SJCRH30 (cell line): ENCODE measurements at places on chromosomes 12 and 14. TPM values are rescaled to one million over a fixed set of nuclear protein-coding genes. Genes with fewer than 3 reads are reported as not detected.

Gene ATL1
- total RNA-seq, result 0.59 and 0.66 TPM in 2 replicates

Gene E2F7
- total RNA-seq, result 31.4 and 32.7 TPM in 2 replicates

Gene ST8SIA1
- 6.4 and 7.7 TPM in 2 replicates for total RNA-seq

Gene LRRC10
- total RNA-seq, result not detected in 2 replicates

Gene SLC38A6
- total RNA-seq, result 50.2 and 63.0 TPM in 2 replicates

Gene HRK
- total RNA-seq, result 0.04 TPM in 1 of 2 replicates, not detected in the other

- no peak for DNase-seq
- H3K27me3 ChIP-seq, result no peaks in the 10 kb centered on the region
- no peaks in the 10 kb centered on the region for H3K4me1 ChIP-seq
- peaks cover 2% of the 10 kb centered on the region; the same call in 1 of the 2 replicates for H3K36me3 ChIP-seq
These were observed 43.9 kb upstream of the IQSEC3 start for GRCh38 chr12:22530-23201.

DNA sequence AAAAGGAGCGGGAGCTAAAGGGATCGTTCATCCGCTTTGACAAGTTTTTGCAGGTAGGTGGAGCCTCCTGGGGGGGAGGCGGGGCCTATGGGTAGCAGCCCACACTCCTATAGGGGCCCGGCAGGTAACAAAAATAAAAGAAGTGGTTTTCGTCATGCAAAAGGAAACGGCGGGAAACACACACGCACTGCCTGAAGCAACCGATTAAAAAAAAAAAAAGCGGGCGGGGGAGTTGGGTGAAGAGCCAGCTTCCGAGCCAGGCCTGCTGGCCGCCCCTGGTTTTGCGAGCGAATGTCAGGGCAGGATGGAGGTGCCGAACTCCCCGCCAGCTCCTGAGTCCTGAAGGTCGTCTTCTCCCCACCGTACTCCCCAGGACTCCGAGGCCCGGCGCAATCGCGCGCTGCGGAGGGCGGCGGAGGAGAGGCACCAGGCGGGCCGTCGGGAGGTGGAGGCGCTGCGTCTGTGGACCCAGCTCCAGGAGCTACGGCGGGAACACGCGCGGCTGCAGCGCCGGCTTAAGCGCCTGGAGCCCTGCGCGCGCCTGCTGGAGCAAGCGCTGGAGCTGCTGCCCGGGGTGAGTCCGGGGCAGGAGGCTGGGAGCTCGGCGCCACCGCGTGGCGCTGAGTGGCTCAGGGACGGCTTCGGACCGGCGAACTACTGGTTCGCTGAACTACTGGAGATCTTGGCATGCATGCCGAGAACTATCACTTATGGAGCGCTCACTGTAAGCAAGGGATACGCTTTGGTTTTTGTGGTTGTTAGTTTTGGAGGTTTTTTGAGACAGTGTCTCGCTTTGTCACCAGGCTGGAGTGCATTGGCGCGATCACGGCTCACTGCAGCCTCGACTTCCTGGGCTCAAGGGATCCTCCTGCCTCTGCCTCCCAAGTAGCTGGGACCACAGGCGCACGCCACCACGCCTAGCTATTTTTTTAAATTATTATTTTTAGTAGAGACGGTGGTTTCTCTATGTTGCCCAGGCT is 3.6 kb downstream of the CFAP73 start:
- no peak overlapping the region for H3K4me3 ChIP-seq
- no peak overlapping the region for H3K27ac ChIP-seq
- peaks cover under 1% of the 10 kb centered on the region; the same call in 1 of the 2 replicates for H3K36me3 ChIP-seq
- no peaks in the 10 kb centered on the region for H3K4me1 ChIP-seq
- no peak for DNase-seq
- peaks cover 2% of the 10 kb centered on the region; the same call in 1 of the 2 replicates for H3K27me3 ChIP-seq

GRCh38 chr12:83074358-83074894 is 387.7 kb downstream of the TMTC2 start:
- H3K4me3 ChIP-seq, result no peak overlapping the region
- peak; percentile 12 for DNase-seq
- no peak overlapping the region for H3K27ac ChIP-seq
- H3K27me3 ChIP-seq, result no peaks in the 10 kb centered on the region
- H3K4me1 ChIP-seq, result no peaks in the 10 kb centered on the region
- no peaks in the 10 kb centered on the region for H3K36me3 ChIP-seq

DNA sequence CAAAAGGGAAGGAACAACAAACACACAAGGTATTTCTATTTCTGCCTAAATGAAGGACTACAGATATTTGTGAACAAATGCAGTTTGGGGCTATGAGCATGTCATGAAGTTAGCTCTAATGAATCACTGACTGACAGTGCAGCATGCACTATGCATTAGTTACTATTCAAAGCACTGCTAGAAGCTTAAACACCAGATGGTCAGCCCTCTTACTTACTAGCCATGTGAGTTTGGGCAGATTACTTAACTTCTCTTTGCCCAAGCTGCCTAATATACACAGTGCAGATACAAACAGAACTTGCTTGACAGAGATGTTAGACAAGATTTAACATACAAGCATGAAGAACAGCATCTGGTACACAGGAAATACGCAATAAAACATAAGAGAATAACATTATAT is 96.0 kb downstream of the ATXN2 start:
- peaks cover 25% of the 10 kb centered on the region for H3K36me3 ChIP-seq
- H3K4me1 ChIP-seq, result no peaks in the 10 kb centered on the region
- DNase-seq, result no peak
- H3K27ac ChIP-seq, result no peak overlapping the region
- H3K4me3 ChIP-seq, result no peak overlapping the region
- no peaks in the 10 kb centered on the region for H3K27me3 ChIP-seq

GRCh38 chr14:69666112-69666511 is 54.7 kb downstream of the SUSD6 start:
- H3K4me1 ChIP-seq, result no peaks in the 10 kb centered on the region
- no peak overlapping the region for H3K4me3 ChIP-seq
- no peaks in the 10 kb centered on the region for H3K27me3 ChIP-seq
- no peaks in the 10 kb centered on the region for H3K36me3 ChIP-seq

DNA sequence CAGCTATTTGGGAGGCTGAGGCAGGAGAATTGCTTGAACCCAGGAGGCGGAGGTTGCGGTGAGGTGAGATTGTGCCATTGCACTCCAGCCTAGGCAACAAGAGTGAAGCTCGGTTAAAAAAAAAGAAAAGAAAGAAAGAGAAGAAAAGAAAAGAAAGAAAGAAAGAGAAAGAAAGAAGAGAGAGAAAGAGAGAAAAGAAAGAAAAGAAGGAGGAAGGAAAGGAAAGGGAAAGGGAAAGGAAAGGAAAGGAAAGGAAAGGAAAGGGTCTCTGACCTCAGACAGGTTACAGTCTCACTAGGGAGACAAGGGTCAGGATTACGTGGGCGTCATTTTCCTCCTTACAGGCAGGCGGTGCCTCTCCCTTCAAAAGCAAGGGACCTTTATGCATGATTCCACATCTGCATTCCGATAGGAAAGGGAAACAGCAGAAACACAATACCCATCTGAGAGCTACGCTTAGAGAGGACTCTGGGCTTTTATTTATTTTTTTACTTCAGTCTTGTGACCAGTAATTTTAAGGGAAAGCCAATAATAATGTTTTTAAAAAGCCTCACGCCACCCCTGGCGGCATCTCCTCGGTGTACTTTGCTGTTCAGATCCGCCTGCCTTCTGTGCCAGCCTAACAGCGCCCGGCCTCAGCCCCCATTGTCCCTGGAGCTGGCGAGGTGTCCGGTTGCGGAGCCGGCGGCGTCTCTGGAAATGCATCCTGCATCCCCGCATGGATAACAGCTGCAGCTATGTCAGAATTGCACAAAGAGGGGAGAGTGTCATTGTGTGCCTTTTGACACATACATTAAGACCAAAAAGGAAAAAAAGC is 945 bp upstream of the HIP1R start:
- H3K27ac ChIP-seq, result peak overlapping the region; percentile 47
- no peaks in the 10 kb centered on the region for H3K36me3 ChIP-seq
- DNase-seq, result peak; percentile 82
- no peaks in the 10 kb centered on the region for H3K4me1 ChIP-seq
- H3K27me3 ChIP-seq, result no peaks in the 10 kb centered on the region
- H3K4me3 ChIP-seq, result peak overlapping the region; percentile 54

- H3K4me3 ChIP-seq, result peak overlapping the region; percentile 41
- no peaks in the 10 kb centered on the region for H3K36me3 ChIP-seq
- H3K27me3 ChIP-seq, result no peaks in the 10 kb centered on the region
- peak; percentile 85 for DNase-seq
- H3K4me1 ChIP-seq, result peaks cover 18% of the 10 kb centered on the region
- H3K27ac ChIP-seq, result peak overlapping the region; percentile 46
These were observed 65.4 kb downstream of the ACSM4 start for GRCh38 chr12:7369274-7369729.

DNA sequence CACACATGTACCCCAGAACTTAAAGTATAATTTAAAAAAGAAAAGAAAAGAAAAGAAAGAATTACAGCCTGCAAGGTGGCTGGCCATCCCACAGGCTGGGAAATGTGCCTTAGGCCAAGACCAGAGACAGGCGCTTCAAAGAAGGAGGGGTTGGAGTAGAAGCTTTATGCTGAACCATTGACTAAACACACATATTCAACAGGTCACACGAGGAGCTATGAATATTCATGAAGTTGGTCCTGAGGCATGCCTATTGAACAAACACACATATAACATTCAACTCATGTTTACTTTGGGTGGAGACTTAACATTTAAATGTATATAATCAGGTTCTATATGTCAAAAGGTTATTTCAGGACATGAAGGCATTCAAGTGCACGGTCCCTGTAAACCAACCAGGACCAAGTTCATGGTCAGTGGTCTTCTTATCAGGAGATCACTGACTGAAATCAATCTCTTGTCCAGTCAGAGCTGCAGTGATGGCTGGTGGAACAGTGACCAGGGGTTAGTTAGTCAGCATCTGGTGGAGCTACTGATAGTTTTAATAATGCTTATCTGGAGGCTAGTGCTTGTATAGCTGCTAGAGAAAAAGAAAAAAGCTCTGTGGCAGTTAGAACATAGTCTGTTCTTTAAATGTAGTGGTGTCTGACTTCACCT is 35.6 kb upstream of the ITPR2 start:
- H3K27ac ChIP-seq, result no peak overlapping the region
- peaks cover 15% of the 10 kb centered on the region for H3K4me1 ChIP-seq
- DNase-seq, result no peak
- no peaks in the 10 kb centered on the region for H3K36me3 ChIP-seq
- H3K27me3 ChIP-seq, result no peaks in the 10 kb centered on the region
